ENCODE measurements at places on chromosomes 6 and 20.

DNA sequence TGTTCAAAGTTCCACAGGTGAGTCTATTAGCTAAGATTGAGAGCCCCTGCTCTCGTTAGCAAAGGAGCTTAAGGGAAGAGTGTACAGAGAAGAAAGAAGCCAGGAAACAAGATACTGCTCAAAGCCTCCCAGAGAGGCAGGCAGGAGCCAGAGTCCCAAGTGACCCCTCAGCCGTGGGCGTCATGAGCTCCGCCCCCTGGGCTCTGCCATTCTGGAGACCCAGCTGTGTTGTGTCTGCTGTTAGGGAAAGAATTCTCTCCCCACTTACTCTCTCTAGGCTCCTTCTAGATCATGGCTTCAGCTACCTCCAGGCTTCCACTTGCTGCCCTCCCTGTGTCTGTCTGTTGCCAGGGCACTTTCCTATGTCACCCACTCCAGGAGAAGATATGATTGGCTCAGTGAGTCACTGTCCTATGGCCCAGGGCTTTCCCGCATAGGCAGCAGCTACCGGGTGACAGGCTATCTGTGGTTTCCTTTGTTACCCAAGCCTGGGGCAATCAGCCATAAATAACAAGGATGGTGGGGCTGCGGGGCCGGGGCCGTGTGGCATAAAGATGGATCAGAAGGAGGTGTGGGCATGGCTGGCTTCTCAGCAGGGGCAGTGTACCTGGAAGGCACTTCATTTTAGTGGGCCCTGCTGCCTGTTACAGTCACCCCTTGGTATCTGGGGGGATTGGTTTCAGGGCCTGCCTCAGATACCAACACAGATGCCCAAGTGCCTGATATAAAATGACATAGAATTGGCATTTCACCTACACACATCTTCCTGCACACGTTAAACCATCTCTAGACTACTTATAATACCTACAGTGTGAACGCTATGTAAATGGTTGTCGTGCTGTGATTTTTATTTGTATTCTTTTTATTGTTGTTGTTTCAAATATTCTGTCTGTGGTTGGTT, 118.9 kb downstream of the ARMC2 start:
- no peak for DNase-seq

DNA sequence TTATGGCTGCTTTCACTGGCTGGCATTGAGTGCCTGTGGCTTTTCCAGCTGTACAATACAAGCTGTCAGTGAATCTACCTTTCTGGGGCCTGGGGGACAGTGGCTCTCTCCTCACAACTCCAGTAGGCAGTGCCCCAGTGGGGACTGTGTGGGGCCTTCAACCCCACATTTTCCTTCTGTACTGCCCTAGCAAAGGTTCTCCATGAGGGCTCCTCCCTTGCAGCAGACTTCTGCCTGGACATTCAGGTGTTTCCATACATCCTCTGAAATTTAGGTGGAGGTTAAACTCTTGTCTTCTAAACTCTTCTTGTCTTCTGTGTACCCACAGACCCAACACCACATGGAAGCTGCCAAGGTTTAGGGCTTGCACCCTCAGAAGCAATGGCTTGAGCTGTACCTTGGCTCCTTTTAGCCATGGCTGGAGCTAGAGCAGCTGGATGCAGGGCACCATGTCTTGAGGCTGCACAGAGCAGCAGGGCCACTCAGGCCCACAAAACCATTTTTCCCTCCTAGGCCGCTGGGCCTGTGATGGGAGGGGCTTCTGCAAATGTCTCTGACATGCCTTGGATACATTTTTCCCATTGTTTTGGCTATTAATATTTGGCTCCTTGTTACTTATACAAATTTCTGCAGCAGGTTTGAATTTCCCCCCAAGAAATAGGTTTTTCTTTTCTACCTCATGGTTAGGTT, 9.6 kb downstream of the PEX7 start:
- DNase-seq: no peak

DNA sequence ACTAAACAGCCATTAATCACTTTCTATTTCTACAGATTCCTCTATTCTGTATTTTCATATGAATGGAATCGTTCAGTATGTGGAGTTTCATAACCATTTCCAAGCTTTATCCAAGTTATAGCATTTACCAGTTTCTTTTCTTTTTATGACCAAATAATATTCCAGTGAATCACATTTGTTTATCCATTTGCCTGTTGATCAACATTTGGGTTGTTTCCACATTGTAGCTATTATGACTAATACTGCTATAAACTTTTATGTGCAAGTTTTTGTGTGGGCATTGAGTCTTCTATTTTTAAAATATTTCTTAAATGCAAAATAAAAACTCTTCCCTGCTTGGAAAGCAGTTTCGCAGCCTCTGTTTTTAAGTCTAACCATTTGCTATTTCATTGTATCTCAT, 336.4 kb upstream of the OPRM1 start:
- no peak for DNase-seq

DNA sequence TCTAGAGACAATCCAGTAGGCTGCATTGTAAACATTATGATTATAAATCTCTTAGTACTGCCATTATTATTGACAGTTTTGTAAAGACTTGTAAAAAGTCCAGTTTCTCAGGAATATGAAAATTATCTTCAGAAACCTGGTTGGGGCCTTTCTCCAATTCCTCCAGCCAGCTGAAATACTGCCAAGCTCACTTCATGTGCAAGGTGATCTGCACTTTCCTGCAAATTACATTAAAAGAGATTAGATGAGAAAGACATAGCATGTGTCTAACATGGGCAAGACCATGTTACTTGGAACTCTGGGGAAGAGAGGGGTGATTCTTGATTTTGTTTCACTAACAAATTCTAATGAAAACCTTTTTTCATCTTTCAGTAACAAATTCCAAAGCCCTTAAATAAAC, 24.0 kb downstream of the PGM3 start:
- no peak for DNase-seq

DNA sequence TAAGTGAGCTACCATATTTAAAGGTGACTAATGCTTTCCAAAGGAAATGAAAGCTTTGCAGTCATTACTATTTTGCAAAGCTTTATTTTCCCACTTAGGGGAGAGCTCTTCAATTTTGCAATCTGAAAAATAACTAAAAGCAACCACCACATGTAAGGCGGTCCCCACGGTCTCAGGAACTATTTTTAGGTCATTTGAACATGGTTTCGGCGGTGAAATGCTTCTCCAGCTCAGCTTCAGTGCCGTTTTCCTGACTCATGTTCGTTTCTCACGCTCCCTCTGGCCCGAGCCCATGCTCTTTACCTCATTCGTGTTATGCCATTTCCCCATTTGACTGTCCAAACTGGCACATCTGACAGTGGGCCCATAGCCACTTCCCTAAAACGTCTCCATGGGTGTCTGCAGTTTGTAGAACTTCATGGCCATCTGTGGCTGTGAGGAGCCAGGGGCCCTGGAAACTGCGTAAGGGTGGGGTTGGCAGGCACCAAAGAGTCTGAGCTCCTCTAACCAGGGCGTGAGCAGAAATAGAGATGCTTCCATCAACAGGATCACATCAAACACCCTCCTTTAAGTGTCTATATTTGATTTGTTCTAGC, 46.5 kb downstream of the ADTRP start:
- DNase-seq: no peak

DNA sequence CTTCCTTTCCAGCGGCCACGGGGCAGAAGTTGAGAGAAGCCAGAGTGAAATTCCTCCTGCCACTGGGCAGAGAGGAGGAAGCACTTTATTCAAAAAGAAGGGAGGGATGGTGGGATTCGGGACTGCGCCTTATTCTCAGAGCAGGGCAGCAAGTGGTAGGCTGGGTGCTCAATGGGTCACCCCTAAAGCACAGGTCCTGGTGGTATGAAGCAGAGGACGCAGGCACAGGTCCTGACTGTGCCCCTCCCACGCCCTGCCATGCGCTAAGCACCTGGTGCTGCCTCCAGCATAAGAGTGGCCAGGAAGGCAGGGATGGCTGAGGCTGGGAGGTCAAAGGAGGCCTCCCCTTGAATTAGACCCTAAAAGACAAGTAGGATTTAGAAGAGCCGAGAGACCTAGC, 4.9 kb upstream of the GRM4 start:
- DNase-seq: no peak

DNA sequence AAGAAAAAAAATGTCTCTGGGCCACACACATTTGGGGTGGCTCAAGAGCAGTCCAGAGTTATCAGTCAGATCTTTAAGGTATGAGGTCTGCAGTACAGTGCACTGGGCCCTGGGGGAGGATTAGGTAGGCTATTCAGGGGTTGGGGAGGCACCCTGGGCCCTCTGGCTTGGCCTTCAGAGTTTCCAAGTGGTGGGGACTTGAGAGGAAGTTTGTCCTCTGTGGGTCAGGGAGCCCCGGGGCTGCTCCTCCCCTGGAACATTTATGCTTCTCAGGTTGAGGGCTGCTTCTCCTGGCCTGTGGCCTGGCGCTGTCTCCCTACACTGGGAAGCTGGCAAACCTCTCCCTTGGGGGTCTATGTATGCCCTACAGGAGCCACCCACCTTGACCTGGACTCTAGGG, 46.0 kb downstream of the PTK7 start:
- DNase-seq: no peak

DNA sequence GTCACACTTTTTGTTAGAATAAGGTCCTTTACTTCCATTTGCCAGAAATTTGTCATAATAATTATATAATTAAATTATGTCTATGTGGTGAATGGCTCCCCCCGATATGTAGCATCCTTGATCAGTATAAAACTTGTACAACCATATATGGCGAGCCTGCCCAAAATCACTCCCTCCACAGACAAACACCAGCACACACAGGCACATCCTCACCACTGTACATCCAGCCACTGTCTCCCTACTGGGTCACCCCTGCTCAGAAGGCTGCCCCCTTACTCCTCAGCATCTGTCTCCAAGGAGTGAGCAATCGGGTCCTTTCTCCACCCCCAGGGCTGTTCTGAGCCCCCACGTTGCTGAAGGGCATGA, 87.0 kb upstream of the MYL9 start:
- DNase-seq: no peak

DNA sequence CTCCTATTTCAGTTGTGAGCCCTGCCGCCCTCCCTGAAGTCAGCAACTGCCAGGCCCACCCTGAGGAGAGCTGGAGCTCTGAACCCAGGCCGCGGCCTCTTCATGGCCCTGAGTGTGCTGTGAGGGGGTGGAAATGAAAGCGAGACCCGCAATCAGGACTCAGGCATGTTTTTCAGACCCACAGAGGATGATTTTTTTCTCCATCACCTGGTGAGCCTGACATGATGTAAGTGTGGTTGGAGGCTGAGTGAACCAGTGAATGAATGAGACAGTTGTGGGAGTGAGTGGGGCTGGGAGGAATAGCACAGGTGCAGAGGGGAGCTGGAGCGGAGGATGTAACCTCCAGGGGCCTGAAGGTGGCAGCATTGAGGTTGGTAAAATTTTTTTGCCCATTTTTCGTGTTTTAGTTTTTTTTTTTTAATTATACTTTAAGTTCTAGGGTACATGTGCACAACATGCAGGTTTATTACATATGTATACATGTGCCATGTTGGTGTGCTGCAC, 18.3 kb downstream of the RAET1L start:
- peak; percentile 30 for DNase-seq

DNA sequence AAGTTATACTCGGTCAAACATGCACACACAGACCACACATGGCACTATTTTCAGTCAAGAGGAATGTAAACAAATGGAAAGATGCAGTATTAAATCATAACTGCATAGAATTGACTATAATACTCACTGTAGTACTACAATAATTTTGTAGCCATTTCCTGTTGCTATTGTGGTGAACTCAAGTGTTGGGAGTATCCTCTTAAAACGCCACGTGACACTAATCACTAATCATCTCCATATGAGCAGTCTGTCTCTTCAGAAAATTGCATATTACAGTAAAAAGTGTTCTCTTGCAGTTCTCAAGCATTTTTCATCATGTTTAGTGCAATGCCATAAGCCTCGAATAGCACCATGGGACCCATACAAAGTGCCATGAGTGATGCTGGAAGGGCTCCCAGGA, 258.7 kb upstream of the ID4 start:
- DNase-seq: no peak

DNA sequence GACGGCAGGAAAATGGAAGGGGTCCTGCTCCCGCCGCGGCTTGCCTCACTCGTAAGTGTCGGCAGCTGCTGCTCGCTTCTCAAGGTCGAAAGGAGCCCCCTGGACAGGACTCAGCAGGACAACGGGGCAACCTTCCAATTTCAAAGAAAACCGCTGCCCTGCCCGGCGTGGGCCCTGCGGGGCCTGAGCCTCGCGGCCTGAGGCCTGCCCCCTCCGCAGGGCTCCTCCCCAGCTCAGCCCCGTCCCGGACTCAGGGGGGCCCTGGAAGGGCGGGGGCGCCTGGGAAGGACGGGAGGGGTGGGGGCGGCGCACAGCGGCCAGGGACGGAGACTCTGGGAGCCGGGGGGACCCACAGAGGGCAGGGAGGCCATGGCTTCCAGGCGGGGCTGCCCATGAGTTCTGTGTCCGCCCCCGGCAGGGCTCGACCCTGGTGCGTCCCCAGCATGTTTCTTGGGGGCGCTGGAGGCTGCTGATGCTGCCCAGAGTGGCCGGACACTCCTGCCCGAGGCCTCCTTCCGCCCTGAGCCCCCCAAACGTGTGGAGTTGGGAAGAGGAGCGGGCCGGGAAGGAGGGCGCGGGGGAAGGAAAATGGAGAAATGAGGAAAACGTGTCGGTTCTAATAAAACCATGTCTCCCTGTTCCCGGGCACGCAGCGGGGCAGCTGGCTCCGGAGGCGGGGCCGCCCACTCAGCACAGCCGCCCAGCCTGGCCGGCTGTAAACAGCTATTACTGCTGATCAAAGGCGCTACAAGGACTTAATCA, 114.6 kb downstream of the DLL1 start:
- no peak for DNase-seq

- no peak for DNase-seq
These were observed 59.0 kb downstream of the RIN2 start for GRCh38 chr20:19817017-19817416.

DNA sequence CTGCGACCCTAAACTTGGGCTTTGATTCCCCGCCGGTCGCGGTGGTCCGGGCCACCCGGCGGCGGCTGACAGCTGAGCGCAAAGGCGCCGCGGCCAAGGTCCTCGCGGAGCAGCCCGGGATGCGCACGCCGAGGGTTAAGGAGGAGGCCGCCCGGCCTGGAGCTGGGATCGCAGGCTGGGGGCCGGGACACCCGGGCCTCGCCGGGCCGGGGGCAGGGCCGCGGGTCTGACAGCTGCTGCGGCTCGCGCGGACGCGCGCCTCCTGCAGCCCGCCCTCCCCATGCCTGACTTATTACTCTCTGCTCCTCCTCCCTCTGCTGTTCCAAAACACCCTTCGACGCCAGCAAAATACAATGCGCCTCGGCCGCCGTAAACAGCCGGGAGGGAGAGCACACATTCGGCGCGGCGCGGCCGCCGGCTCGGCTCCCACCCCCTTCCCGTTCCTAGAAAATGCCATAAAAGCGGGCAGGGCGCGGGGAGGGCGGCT, 746 bp downstream of the BACH2 start:
- DNase-seq: peak; percentile 74

- no peak for DNase-seq
These were observed 60.8 kb upstream of the APCDD1L start for GRCh38 chr20:58575776-58576602.

DNA sequence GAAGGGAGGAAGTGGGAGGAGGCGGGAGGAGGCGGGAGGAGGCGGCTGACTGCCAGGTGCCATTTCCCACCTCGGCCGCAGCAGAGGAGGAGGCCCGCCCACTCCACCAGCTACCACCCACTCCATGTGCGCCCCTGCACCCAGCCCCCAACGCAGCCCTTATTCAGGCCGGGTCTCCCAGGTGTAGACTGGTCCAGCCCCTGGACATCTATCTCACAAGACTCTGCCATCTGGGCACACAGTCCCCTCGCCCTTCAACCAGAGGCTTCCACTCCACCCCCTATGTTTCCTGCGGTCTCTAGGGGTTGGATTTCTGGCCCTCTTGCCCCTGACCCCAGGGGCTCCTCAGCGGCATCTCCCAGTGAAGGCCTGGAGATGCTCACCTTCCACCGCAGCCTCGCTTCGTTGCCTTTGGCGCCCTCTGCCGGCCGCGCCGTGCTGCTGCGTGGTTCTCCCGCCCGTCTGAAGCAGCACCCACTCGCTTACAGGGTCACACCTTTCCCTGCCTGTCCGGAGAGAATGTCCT, 32.6 kb upstream of the FAM83D start:
- DNase-seq: peak; percentile 73

Measured in central memory CD4-positive, alpha-beta T cell (primary cell).